Daoy (cell line): ENCODE measurements at places on chromosomes 3 and 15.

GRCh38 chr3:172018364-172018763 is 21.0 kb upstream of the FNDC3B start:
- no peak for DNase-seq

GRCh38 chr15:68515371-68516095 is 63.3 kb upstream of the CORO2B start:
- no peak for DNase-seq

DNA sequence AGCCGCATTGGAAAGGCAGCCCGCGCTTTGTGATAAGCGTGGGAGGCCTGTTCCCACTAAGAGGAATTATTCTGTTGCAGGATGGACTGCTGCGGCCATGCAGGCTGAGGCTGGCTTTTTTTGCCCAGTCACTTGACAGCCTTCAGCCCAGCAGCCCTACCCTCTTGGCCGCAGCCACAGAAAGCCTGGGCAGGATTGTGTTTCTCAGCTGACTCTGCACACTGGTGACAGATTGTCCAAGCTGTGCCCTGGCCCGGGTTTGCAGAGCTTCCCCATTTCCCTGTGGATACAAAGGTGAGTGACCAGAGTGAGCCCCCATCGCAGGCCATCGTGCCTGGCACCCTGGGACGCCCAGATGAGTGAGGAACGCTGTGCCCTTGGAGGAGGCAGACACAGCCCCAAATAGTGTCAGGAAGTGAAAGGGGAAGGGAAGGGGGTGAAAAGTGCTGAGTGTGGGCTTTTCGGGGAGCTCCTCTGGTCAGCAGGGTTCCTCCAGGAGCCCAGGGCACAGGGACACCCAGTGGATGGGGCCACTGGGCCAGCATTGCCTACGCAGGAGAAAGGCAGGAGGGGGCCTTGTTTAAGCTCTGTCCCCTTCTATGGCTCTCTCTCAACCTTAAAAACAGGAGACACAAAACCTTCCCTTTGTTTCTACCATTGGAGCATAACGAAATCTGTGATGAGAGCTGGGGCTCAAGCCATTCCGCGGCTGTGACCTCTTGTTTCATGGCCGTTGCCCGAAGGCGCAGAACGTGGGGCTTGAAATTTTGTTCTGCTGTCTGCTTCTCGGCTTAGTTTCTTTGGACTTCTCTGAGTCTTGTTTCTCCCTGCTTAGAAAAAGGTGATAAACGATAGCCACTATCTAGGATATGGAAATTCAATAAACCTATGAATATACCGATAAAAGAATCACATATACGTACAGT is 91.5 kb upstream of the MEF2A start:
- DNase-seq: no peak

GRCh38 chr3:18808429-18808828 is 339.9 kb upstream of the KCNH8 start:
- no peak for DNase-seq

DNA sequence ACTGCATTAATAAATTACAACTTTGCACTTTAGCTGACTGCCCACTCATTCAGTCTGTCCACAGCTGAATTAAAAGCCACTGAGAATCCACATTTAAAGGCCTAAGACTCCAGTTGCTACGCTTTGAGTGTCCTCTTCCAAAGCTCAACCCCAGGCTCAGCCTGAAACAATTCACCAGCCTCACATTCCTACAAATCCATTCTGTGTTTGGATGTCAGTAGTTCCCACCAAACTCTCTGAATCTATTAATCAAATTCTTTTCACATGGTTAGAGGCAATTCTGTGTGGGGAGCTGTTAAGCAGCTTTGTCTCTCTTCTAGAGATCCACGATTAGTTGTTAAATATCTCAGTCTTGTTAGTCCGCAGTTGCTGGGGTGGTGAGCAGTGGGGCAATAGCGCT is 116.8 kb upstream of the UBE2E2 start:
- no peak for DNase-seq

DNA sequence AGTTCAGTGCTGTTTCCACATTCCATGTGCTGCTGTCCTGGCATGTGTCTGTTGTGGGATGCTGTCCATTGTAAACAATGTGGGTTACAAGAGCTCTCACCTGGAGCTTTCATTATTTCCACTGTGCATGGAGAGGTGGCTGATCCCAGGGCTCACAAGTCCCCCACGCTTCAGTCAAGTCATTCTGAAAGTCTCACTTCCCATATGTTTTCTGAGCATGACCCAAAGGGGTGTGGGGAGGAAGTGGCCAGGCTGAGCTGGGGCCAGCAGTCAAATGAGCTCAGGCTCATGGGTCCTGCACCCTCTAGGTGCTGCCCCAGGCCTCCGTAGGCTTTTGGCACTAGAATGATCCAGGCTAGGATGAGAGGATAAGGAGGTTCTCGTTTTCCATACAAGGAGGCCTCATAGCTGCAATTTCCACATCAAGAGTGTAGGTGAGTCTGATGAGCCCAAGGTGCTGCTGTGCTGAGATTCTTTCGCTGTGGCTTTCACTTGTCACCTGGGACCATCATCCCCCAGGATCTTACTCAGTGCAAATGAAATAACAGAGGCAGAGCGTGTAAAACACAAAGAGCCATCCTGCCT is 22.0 kb downstream of the STARD5 start:
- no peak for DNase-seq
